H1 (cell line): ENCODE measurements at places on chromosomes 7 and 10.

DNA sequence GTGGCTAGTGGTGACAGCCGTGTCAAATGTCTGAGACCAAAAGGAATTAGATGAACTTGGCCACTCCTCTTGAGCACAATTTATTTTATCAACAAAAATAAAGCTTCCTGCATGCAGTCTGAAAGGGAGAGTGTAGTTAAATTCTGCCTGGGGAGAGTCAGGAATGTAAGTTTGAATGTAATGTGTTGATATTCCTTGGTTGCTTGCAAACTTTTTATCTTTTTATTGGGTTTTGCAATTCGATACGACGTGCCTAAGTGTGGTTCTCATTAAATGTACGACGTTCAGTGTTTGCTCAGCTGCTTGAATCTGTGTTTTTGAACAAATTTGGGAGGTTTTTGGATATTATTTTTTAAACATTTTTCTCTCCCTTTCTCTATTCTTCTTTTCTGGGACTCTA lies 839.9 kb downstream of the CCSER2 start:
- no peak overlapping the region for H3K27ac ChIP-seq
- no peaks in the 10 kb centered on the region for H3K36me3 ChIP-seq
- H3K4me3 ChIP-seq, result no peak overlapping the region
- H3K27me3 ChIP-seq, result no peaks in the 10 kb centered on the region

- DNase-seq, result no peak
- H3K4me1 ChIP-seq, result no peaks in the 10 kb centered on the region
- no peaks in the 10 kb centered on the region; the same call in 1 of the 2 replicates for H3K36me3 ChIP-seq
These were observed 132.3 kb upstream of the C7orf33 start for GRCh38 chr7:148458263-148458662.

- DNase-seq, result no peak
- H3K27me3 ChIP-seq, result no peaks in the 10 kb centered on the region
- H3K4me3 ChIP-seq, result no peak overlapping the region
- H3K36me3 ChIP-seq, result no peaks in the 10 kb centered on the region
- H3K27ac ChIP-seq, result no peak overlapping the region
These were observed 140.3 kb upstream of the LAMB4 start for GRCh38 chr7:108270385-108271015.

GRCh38 chr10:119413471-119414080 lies 128.9 kb downstream of the RGS10 start:
- peaks cover 4% of the 10 kb centered on the region; the same call in 1 of the 2 replicates for H3K4me1 ChIP-seq
- H3K27me3 ChIP-seq, result no peaks in the 10 kb centered on the region
- no peak for DNase-seq
- no peaks in the 10 kb centered on the region for H3K36me3 ChIP-seq
- H3K4me3 ChIP-seq, result no peak overlapping the region
